ENCODE measurements at places on chromosomes 5 and 9.
A peak's percentile ranks its signal among the peaks of the same experiment; 100 is the strongest.

DNA sequence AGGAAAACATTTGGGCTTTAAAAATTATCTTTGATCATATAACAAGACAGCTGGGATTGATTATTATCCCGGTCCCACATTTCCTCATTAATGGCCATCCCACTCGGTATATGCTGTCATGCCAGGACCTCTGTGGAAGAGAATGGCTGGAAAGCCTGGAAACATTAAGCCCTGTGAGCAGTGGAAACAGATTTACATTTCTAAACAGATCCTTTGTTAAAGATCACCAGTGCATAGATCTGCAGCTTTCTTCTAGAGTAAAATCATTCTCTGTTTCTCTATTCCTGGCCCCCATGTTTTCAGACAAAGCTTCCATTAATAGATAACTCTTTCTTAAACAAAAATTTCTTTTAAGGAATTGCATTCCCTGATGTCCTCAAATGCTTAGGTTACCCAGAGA lies 152.2 kb downstream of the CAVIN4 start:
- DNase-seq, result no peak

DNA sequence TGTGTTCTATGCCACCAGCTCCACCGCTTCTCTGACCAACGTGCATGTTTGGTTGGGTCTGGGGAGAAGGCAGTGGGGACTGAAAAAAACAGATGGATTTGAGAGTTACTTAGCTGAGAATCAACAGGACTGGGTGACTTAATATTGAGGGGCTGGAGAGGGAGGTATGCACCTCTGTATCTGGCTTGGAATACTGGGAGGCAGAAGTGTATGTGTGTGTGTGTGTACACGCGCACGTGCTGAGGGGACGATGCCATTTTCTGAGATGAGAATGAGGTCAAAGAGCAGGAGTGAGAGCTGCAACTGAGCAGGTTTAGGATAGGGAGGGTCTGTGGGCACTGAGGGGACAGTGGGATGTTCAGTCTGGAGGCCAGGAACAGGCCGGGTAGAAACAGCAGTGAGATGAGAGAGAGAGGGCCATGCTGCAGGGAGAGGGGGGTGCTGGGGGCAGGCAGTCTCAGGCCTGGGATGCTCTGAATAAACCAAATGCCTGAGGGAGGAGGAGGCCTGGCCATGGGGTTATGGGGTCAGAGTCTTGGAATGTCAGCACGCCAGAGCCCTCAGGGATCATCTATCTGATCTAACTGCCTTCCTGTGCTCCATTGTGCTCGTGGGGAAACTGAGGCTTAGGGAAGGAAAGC lies 14.0 kb downstream of the PDGFRB start:
- no peak for DNase-seq

DNA sequence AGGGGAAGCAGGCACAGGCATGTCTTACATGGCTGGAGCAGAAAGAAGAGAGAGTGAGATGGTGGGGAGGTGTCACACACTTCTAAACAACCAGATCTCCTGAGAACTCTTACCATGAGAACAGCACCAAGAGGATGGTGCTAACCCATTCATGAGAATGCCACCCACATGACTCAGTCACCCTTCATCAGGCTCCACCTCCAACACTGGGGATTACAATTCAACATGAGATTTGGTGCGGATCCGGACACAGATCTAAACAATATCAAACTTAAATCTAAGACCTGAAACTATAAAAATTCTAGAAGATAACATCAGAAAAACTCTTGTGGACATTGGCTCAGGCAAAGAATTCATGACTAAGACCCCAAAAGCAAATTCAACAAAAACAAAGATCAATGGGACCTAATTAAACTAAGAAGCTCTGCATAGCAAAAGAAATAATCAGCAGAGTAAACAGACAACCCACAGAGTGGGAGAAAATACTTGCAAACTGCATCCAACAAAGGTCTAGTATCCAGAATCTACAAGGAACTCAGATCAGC lies 65.4 kb downstream of the SPATA31C2 start:
- DNase-seq, result no peak

DNA sequence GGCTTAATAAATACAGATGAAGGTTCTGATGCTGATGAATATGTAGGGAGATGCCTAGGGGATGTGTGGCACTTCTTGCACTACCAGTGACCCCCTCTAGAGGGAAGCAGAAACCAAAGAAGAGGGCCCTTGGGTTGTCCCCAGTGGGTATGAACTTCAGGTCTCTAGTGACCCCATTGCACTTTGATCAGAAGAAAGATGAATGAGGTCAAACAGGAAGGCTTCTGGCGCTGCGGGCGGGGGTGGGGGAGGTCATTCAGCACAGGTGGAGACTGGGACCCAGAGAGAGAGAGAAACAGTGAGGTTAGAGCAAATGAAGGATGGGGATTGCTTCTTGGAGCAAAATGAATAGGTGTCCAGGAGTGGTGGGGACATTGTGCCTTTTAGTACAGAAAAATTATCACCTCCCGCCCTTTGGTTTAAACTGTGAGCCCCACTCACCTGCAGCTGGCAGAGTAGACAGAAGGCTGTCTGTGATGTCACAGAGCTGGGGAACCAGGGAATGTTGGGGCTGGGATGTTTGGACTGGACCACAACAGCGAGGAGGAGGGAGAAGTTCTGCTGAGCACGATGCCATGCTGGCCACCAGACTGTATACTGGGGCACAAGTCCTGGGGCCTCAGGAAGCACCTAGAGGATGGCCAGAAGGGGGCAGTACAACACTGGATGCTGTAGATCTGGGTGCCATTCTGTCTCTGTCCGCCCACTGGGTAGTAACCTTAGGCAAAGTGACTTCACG lies at the start of gene TEX48:
TSS of gene TEX48 (minus strand) at position 599 of the 739 bp plus-strand sequence. CDS start 10,469 bp downstream, outside the sequence.
- DNase-seq, result peak; percentile 54

Data from stimulated activated CD4-positive, alpha-beta T cell treated with anti-CD3 and anti-CD28 coated beads, TNF-alpha, amount 100 ng/mL, for 4 hours (primary cell).